ENCODE measurements at places on chromosomes 7 and 10.
A peak's percentile ranks its signal among the peaks of the same experiment; 100 is the strongest.

- DNase-seq = no peak
These were observed 163.8 kb downstream of the RNF133 start for GRCh38 chr7:122535086-122535485.

- no peak for DNase-seq
These were observed 80.0 kb downstream of the SDK1 start for GRCh38 chr7:3380886-3381685.

DNA sequence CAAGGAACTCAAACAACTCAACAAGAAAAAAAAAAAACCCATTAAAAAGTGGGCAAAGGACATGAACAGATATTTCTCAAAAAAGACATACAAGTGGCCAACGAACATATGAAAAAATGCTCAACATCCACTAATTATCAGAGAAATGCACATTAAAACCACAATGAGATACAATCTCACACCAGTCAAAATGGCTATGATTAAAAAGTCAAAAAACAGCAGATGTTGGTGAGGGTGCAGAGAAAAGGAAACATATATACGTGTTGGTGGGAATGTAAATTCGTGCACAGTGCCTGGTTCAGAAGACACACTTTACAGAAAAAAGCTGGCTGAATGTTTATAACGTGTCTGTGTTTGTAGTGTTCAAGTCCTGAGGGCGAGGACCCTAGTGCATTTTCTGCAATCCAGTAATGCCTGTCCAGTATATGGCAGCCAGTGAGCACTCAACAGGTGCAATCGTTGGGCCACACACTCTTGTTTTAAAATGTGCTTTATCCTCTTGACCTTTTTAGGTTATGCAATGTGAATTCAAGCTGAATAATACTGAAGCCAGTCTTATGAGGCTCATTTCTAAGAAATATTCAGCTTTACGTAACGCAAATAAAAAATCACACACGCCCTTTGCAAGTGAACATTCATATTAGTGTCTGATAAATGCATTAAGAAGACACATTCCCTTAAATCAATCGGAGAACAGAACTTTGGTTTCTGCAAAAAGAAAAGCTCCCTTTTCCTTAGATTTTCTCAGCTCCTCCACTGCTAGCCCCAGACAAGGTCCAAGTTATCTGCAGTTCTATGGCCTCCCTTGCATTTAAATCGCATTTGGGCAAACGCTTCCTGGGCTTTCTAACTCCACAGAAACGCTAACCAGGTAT is 813 bp upstream of the MTURN start:
- DNase-seq = no peak

- no peak for DNase-seq
These were observed 24.6 kb downstream of the PPP3CB start for GRCh38 chr10:73471226-73471625.

- DNase-seq = peak; percentile 78
These were observed 3.7 kb downstream of the ELOVL3 start for GRCh38 chr10:102229810-102230263.

GRCh38 chr7:37065779-37066271 is 341.5 kb upstream of the AOAH start:
- DNase-seq = no peak

GRCh38 chr7:29573567-29573966 is 9.9 kb downstream of the PRR15 start:
- DNase-seq = no peak

GRCh38 chr10:104666106-104666505 is 25.0 kb downstream of the SORCS3 start:
- no peak for DNase-seq

DNA sequence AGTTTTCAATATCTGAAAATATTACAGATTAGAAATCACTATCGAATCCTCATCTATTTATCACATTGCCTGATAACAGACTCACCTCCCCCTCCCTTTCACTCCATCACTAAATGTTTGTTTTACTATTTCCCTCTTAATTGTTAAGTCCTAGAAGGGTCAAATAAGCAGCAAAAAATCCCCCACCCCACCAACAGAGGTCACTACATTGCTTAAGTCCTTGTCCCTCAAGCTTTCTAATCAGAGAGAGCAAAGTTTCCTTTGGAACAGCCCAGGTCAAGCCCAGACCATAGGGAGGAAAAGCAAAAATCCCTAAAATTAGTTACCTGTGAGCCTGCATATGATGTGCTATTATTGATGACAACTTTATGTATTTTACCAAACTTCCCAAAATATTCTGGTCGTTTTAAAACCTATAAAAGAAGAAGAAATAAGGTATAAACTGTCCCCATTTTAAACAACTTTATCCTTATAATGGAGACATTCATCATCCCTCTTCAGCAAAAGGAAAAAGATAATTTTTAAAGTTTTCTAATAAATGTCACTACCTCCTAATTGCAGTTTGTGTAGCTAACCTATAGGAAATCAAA is 95.0 kb downstream of the CNOT4 start:
- no peak for DNase-seq

DNA sequence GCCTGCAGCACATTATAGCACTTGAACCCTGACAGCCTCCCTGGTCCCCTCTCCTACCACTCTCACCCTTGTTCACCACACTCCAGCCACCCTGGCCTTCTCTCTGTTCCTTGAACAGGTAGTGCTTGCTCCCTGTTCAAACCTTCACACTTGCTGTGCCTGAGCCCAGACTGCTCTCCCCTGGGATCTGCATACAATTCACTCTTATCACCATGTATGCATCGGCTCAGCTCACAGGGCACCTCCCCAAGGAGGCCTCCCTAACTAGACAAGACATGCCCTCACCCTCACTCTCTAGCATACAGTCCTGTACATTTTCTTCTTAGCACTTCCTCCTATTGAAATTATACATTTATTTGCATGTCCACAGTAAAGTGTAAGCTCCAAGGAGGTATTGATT is 59.3 kb downstream of the FAM13C start:
- no peak for DNase-seq

GRCh38 chr7:55178863-55179773 is 160.3 kb downstream of the EGFR start:
- DNase-seq = no peak

- no peak for DNase-seq
These were observed at the start of gene DENND2A for GRCh38 chr7:140640727-140641523. DENND2A (minus strand) TSS chr7:140640813; CDS start chr7:140602397, 38,416 bp downstream.

- no peak for DNase-seq
These were observed 135.8 kb upstream of the CXCL12 start for GRCh38 chr10:44520651-44521050.

- DNase-seq = no peak
These were observed 125.6 kb upstream of the TBX20 start for GRCh38 chr7:35379481-35379880.

DNA sequence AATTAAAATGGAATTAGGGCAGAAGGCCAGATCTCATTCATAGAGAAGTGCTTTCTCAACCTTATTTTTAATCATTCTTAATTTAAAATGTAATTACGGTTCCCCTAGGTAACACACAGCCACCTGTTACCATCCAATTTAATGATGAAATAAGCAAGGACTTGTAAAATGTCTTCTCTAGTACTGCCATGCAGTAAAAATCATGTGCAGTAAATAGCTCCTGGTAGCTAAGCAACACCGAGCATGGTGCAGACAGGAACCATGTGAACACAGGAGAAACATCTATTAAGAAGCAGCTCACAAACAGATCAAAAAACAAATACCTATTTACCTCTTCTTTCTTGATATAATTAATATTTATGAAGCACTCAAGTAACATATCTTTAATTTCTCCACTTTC is 15.1 kb downstream of the NCAPG2 start:
- no peak for DNase-seq

DNA sequence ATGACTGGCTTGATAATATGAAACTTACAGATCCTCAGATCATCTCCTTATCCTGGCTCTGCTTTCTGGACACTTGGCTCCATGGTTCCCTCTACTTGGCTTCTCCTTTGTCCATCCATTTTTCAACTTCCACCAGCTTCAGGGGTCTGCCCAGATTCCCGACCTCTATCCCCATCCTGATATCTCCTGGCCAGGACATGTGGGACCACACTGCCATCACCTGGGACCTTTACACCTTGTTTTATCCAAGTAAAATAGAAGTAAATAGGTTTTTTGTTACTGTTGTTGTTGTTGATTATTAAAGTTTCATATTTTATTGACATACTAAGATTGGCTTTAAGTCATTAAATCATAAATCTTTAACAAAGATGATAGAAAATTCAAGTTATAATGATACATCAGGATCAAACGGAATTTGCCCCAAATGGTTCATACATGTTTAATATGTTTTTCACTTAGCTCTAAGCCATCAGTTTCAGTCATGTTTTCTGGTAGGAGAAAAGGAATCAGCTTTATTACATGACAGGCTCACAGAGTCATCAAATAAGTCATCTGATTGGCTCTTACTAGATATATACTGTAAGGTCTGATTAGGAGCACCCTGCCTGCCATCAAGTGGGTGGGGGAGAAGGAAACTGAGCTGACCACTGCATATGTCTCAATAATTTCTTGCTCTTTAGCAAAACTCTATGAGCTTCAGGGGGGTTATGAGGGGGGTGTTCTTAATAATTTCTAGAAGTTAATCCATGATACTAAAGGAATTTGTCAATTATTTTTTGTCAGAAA is 111.5 kb upstream of the AHR start:
- DNase-seq = no peak

- DNase-seq = no peak
These were observed 16.8 kb downstream of the IL2RA start for GRCh38 chr10:6045314-6045848.

- DNase-seq = no peak
These were observed 88.7 kb upstream of the ZWINT start for GRCh38 chr10:56449770-56450169.

DNA sequence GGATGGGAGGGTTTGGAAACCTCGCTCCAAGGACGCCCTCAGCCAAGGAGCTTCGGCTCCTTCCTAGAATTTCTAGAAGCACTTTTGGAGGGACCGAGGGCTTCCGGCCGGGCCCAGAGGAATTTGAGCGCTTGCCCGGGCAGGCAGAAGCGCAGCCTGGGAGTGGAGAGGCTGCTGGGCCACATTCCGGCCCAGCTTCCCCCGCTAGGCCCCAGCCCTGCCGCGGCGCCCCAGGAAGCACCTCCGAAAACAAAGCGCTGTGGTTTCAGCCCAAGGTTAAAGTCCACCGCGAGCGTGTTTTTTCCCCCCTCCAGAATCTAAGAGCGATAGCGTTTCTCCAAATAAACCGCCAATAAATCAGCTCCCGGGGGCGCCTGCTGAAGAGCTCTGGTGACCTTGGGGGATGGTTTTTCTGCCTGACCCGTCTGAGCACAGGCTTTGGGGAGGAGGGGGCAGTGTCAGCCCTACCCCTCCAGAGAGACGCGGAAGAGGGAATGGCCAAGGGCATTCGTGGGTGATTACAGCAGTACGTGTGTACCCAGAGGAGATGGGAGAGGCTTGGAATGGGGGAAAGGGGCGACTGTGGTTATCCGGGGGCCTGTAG is 5.7 kb upstream of the TNRC18 start:
- no peak for DNase-seq

GRCh38 chr7:100802951-100803350 is 24.4 kb downstream of the EPHB4 start:
- no peak for DNase-seq

DNA sequence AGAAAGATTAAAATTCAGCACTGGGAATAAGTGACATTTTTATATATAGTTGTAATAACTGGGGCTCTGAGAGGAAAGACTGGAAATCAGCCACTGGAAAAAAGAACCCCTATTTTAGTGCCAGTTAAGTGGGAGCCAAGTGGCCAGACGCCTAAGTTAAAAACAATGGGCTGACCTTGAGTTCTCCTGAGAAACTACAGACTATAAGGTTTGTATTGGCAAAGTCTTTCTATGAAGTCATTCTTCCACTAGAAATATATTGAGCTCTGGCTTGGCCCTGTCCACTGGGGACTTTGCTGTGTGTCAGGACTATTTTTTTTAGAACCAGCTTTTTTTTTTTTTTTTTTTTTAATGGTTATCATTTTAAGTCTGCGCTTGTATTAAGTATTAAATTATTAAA is 210.6 kb upstream of the FZD8 start:
- DNase-seq = no peak

GRCh38 chr10:89029785-89030437 is 39.3 kb downstream of the FAS start:
- DNase-seq = peak; percentile 46

- DNase-seq = no peak
These were observed 46.7 kb upstream of the SPOCK2 start for GRCh38 chr10:72134785-72135767.

DNA sequence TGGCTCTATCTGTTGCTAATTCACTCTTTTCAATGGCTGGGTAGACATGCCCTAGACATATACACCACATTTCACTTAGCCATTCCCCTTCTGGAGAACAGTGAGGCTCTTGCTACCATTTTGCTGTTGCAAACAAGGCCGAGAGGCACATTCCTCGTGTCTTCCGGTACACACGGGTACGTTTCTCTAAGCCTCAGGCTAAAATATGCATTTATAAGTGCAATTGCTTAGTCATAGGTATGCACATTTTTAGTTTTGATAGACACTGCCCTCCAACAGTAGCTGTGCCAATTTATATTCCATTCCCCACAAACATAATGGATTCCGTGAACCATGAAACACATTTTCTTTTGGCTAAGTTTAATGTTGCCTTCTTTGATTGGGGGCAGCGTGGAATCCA is 13.2 kb downstream of the CHAT start:
- DNase-seq = no peak

DNA sequence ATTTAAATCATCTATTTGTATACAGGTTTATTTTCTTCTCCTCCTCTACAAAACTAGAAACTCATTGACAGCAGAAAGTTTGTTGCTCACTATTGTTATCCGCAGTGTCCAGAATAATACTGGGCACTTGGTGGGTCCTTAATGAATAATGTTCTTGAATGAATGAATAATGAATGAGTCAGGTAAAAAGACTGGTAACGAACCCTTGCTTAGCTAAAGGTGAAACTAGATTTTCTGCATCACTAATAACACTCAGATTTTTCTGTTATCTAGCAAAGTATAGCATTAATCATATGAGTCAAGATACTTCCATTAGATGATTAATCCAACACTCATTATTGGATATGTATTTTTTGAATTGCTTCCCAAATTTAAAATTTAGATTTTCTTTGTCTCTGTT is 953.2 kb downstream of the SORCS3 start:
- DNase-seq = no peak

GRCh38 chr10:77717336-77717735 is 79.7 kb upstream of the KCNMA1 start:
- DNase-seq = no peak

DNA sequence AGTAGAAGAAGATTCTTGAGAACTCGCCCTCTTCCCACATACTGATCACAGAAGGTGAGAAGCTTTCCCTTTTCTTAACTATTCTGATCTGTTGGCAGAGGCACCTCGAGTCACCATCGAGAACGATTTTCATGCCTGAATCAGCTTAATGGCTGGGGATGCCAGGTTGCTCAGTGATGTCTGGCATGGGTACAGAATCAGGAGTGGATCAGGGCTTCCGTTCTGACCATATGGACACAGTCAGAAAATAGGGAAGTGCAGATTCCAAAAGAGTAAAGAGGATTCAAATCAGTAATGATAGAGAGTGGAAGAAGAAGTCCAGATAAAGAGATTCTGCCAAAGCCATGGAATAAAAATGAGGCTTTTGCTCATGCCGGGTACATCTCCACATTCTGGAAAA is 52.0 kb upstream of the GRB10 start:
- DNase-seq = no peak

Data from stimulated activated CD4-positive, alpha-beta T cell treated with anti-CD3 and anti-CD28 coated beads, Interleukin-15, amount 100 ng/mL, for 1 hour (primary cell).